ENCODE measurements at places on chromosomes 5 and 9.
A peak's percentile ranks its signal among the peaks of the same experiment; 100 is the strongest.

DNA sequence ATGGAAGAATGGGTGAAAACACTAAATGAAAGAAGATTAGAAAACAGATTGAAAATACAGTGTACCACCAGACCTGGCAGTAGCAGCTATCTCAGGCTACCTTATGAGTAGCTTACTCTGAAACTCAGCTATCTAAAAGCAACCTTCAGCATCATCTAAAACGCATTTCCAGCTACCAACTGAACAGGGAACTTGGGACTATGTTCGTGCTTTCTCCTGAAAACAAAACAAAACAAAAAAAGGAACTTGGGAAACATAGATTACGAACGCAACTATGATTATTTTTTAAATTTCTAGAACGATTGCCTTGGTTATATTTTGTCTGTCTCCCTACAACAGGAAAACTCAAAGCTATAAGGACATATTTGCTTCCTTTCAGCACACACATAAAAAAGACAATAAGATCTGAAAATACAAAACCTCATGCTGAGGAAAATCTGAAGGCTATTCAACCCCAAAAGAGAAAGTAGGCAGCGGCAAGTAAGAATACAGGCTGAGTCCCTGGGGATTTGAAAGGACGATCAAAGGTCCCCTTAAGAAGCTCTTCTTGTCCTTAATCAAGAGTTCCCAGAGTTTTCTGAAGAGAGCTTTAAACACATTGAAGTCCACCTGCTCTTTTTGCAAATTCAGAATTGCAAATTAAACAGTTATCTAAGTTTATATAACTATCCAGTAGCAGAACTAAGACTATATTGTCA, 53.4 kb downstream of the OR2K2 start:
- DNase-seq, result no peak

GRCh38 chr9:4979239-4979638, 5.8 kb upstream of the JAK2 start:
- DNase-seq, result no peak

DNA sequence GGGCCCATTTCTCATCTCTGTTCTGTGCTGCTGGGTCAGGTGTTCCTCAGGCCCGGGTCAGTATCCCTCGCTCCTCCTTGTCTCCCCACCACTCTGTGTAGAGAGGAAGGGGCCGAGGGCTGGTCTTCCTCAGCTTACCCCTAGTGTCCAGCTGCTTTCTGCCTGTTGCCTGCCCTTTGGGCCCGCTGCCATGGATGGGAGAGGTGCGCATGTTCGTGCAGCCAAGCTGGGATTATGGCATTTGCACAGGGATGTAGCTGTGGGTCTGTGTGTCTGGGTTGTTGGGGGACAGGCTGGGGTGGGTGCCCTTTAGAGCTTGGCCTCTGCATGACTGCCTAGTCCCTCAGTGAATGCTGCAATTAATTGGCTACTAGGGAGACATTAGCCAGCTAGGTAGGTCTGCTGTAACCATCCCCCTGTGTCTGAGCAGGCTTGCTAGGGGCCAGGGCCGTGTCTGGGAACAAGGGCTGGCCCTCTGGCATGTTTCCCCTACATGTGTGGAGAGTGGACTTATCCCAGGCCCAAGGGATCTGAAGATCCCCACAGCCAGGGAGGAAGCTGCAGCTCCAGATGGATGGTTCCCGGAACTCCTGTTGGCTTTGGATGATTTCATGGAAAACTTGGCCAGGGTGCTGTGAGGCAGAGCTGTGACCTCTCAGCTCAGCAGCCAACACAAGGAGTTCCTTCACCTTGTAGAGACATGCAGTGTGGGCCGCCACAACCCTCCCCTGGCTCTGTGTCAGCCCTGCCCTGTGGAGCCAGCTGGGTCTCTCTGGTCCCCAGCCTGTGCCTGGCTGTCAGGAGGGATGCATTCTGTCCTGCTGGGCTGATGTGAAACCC, 161.9 kb downstream of the MACROH2A1 start:
- no peak for DNase-seq

GRCh38 chr5:43036856-43037635, 3.1 kb downstream of the ANXA2R start:
- no peak for DNase-seq

DNA sequence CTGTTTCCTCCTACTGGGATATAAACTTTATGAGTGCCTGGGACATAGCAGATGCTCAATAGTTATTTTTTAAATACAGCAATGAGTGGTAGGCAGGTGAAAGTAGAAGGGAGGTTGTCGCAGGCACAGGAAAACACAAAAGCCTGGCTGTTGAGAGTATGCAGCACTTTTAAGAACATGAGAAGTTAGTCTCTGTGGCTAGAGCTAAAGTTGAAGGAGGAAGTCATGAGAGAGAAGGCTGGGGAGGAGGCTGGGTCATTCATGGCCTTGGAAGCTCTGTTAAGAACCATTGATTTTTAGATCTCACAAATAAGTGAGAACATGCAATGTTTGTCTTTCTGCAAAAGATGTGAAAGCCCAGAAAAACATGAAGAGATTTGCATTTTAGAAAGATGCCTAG, 126.7 kb downstream of the PRKACG start:
- no peak for DNase-seq

DNA sequence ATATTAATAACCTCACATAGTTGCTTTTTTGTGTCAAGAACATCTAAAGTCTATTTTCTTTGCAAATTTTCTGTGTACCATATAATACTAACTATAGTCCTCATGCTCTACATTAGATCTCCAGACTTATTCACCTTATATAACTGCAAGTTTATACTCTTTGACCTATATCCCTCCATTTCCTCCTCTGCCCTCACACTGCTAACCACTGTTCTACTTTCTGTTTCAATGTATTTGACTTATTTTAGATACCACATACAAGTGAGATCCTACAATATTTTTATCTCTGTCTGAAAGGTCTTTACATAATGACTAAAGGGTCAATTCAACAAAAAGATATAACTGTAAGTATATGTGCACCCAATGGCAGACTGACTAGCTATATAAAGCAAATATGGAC, 789.7 kb upstream of the ZNF608 start:
- no peak for DNase-seq

- DNase-seq, result no peak
These were observed 117.5 kb downstream of the TTC39B start for GRCh38 chr9:15189481-15189880.

DNA sequence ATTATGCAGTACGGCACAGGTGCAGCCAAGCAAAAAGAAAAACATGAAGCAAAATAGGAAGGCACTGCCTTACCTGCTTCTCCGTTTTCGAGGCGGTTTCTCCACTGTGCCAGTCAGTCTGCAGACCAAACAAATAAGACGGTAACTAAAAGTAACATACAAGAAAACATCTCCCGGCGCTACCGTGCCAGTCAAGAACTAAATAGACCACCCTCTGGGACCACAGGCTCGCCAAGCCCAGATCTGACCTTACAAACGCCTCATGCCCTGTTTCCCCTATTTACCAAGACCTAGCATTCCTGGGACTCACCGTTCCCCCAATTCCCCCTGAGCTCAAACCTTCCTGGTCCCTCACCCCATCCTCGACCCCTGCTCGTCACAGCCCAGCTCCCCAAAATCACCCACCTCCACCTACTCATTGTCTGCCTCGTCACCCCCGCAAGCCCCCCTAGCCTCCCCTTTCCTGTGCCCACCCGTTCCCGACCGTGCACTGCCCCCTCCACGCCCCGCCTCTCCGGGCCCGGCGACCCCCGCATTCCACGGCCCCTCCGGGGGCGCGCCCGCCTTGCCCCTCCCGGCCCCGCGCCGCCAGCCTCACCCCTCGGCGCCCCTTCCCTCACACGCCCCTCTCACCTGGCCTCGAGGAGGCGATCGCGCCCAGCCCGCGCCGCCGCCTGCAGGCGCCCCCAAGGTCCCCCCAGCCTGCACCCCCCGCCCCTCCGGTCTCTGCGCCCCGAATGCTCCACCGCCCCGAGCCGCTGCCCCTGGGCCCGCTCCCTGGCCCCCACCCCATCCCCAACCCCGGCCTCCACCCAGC, 560 bp downstream of the SCAI start:
- peak; percentile 6 for DNase-seq

GRCh38 chr5:142769793-142770649, at the start of gene ARHGAP26:
Gene ARHGAP26 (plus strand): TSS chr5:142770377. CDS start chr5:142770762, 385 bp downstream.
- peak; percentile 90 for DNase-seq

DNA sequence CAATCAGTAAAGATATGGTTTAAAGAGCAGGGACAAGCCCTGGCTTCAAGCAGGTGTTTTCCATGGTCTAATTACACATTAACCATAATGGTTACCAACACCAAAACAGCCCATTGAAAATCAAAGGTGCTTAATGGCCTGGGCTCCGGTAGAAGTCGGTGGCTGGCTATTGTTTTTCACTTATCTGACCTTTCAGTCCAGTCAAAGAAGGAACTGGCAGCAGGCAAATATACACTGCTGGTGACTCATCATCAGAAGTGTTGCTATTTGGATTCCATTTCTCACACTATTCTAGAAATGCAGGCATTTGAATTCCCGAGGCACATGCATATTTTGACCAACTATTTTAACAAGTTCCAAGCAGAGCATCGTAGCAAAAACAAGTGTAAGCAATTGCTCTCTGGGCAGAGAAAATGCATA, 26.3 kb upstream of the GABRP start:
- DNase-seq, result no peak

DNA sequence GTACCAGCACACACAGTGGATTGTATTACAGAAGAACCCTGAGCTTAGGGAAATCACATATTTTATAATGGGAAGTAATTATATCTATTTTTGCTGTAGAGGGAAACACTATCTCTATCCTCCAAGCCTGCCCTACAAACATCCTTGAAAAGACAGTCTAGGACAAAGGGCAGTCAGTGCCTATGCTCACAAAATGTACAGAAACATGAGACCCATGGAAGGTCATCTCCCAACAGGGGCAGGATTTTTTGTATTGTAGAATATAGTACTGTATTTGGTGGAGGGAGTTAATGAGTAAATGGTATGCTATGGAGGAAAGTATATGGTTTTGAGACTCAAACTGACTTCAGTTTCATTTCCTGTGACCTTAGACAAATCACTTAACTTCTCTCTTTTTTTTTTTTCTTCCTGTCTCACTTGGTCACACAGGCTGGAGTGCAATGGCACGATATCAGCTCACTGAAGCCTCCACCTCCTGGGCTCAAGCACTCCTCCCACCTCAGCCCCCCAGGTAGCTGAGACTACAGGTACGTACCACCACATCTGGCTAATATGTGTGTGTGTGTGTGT, 5.8 kb upstream of the RAB14 start:
- DNase-seq, result no peak

DNA sequence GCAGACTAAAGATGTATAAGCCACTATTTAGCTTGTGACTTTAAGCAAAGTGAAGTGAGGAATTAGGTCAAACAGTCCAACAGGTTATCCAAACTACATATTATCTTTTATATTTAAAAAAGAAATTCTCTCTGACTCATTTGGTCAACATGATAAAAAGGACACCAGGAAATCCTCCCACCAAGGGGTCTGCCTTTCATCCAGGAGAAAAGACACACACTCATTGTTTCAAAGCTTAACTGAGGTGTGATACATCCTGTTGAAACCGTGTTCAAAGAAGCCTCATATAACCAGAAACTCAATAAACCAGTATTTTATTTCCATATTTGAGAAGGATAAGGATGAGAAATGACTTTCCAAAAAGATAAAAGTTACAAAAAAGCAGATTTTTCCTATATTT, 417.1 kb downstream of the HCN1 start:
- no peak for DNase-seq

- no peak for DNase-seq
These were observed 7.3 kb downstream of the CSF1R start for GRCh38 chr5:150078802-150079689.

- DNase-seq, result no peak
These were observed 433.0 kb downstream of the DNAH5 start for GRCh38 chr5:13511442-13511841.

GRCh38 chr5:143649937-143650621, 161.9 kb upstream of the HMHB1 start:
- no peak for DNase-seq

DNA sequence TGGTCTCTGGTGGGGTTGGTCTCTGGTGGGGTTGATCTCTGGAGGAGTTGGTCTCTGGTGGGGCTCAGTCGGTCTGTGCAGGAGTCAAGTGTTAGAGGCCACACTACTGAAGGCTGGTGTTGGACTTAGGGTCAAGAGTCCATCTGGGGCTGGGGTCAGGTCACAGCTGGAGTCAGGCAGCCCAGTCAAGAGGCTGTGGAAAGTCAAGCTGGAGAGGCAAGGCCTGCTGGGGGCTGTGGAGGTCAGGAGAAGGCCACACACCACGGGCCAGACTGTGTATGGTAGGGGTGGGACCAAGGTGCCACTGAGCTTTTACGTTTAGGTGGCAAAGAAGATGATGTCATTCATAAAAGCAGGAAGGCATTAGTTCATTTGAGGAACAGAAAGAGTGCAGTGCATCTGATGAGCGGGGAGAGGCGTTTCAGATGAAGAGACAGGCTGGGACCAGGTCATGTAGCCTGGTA, 16.7 kb upstream of the CD74 start:
- no peak for DNase-seq

- no peak for DNase-seq
These were observed 321.2 kb downstream of the CDH12 start for GRCh38 chr5:22531986-22532385.

DNA sequence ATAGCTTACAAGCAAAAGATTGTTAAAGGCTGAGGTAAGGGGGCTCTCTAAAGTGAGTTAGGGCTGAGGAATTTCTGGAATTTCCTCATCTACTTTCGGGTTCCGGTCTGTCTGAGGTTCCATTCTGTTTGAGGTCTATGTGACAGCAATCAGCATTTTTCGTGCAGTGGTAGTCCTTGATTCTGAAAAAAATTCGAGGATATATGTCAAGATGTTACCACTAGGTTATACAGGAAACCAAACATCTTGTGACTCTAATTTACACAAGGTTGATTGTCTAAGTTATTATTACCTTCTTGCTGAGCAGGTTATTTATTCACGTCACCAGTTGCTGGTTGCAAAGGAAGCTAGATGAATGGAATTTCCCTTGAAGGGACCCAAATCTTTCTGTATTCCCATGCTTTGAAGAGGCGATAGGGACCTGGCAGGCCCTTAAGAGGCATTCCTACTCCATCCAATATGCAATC, 35.2 kb downstream of the RLN2 start:
- no peak for DNase-seq

DNA sequence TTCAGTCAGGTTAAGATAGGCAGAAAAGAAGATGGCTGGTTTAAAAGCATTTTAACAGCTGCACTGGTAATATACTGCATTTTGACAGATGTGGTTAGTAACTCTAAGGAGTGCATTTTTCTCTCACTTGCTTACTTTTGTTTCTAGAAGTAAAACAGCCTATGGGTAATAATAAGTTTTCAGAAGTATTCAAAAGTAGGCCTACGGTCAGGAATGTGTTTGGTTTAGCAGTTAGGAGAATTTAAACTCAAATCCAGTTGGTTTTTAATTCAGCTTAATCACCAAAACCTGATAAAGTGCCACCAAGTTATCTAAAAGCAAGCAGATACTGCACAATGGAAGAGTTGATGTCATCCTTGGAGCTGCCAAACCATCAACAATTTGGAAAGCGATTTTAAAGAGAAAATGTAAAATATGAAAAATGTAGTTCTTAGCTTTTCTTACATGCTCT, 160.3 kb downstream of the ARSB start:
- no peak for DNase-seq

All from activated CD4-positive, alpha-beta T cell treated with anti-CD3 and anti-CD28 coated beads for 4 hours (primary cell).